ENCODE measurements at places on chromosomes 3 and 15. TPM values are rescaled to one million over a fixed set of nuclear protein-coding genes. Genes with fewer than 3 reads are reported as not detected.

Gene ATP13A4
- total RNA-seq = not detected

Gene ITIH3
- total RNA-seq = 0.15 TPM

Gene ALS2CL
- 7.0 TPM for total RNA-seq

Gene TRNT1
- total RNA-seq = 27.3 TPM

Data from A549 treated with AZD2906 at 1 μM for 4 hours (cell line).